ENCODE measurements at places on chromosomes 3 and 15.

GRCh38 chr3:99484871-99485270 is 153.5 kb upstream of the COL8A1 start:
- DNase-seq: no peak

DNA sequence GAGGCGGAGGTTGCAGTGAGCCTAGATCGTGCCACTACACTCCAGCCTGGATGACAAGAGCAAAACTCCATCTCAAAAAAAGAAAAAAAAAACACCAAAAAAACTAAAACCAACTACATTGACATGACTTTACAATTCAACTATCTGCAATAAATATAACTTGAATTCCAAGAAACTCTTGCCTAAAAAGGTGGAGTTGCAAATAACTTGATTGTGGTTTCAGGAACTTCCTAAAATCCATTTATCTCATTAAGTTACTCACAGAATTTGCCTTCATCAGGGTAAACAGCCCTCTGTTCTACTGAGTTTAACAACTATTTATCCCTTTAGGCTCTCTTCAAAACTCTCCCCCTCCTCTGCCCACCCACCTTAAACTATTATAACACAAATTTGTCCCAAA is 2.7 kb upstream of the MAPK6 start:
- DNase-seq: no peak

DNA sequence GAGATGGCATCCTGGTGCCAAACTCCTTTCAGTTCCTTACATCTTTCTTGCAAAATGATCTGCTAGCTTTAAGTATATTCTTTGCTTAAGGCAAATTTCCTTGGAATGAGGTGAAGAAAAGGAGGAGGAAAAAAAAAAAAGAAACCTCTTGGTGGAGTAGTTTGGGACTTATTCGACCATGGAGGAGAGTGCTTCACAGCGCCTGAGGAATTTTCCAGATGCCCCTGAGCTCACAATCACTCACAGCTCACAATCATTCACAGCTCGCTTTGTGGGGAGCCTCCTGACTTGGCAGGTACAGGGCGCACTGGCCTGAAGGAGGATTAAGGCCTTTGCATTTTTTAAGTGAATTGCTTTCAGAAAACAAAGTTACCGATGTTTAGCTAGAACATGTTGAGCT is 53.9 kb downstream of the BOC start:
- DNase-seq: no peak

DNA sequence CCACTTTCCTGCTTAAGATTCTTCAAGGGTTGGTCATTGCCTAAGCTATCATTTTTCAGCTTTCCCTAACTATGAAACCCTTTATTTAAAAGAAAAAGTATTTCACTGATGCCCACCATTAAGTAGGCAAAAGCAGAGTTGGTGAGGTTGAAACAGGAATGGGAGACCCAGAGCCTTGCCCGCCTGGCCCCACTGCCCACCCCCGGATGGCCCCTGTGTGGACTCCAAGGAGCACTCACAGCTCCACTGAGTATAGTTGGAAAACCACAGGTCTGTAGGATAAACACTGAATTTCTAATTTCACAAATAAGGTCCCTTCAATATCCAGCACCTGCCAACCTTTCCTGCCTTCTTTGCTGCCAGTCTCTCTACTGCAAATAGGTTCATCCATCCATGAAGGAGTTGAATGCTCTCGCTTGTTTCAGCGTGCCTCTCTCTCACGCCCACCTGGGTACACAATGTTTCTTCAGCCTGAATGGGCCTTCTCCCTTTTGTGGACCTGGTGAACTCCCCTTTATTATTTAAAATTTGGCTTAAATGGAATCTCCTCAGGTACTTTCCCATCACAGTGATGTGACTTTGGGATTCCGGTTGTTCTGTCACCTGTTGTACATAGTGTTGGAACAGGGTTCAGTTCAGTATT is 8.7 kb upstream of the ACAP2 start:
- DNase-seq: no peak

DNA sequence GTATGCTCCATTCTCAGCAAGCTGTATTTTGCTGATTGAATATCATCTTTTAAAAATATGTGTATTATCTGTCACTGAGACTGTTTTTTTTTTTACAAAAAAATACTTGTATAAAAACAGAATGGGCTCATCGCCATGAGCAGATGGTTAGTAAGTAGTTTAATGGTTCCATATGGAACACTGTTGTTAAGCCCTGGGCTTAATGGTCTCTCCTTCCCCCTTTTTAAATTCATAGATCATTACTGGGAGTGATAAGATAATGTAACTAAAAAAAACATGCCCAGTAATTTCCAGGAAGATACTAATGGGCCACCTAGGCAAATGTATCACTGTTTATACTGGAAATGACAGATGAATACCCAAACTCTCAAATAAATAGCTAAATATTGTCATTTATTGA is 95.3 kb upstream of the TPRG1 start:
- no peak for DNase-seq

GRCh38 chr3:10961921-10962320 is 30.6 kb upstream of the SLC6A1 start:
- no peak for DNase-seq

GRCh38 chr15:78983146-78983918 is 38.5 kb upstream of the CTSH start:
- DNase-seq: no peak
